GM23338 (cell line): ENCODE measurements at places on chromosomes 11 and 22. TPM values are rescaled to one million over a fixed set of nuclear protein-coding genes. Genes with fewer than 3 reads are reported as not detected.

The BDNF gene
- 4.2 and 5.2 TPM in 2 replicates for polyA plus RNA-seq

The MS4A18 gene
- not detected in 2 replicates for polyA plus RNA-seq

The ASPHD2 gene
- 6.0 and 8.3 TPM in 2 replicates for polyA plus RNA-seq

The MS4A4A gene
- not detected in 2 replicates for polyA plus RNA-seq

The CCDC116 gene
- polyA plus RNA-seq, result 0.35 TPM in 1 of 2 replicates, not detected in the other

The TMPRSS5 gene
- not detected in 2 replicates for polyA plus RNA-seq

The PATE4 gene
- polyA plus RNA-seq, result not detected in 2 replicates

The CHRM1 gene
- polyA plus RNA-seq, result 0.30 and 0.44 TPM in 2 replicates

The CRYBA4 gene
- 1.2 and 1.5 TPM in 2 replicates for polyA plus RNA-seq

The MS4A4E gene
- not detected in 2 replicates for polyA plus RNA-seq

The OR5A1 gene
- polyA plus RNA-seq, result 0.21 TPM in 1 of 2 replicates, not detected in the other

The TMEM80 gene
- polyA plus RNA-seq, result 25.1 and 25.4 TPM in 2 replicates

The PSMC3 gene
- polyA plus RNA-seq, result 173 and 190 TPM in 2 replicates

The MMP8 gene
- not detected in 2 replicates for polyA plus RNA-seq

The OR6T1 gene
- polyA plus RNA-seq, result not detected in 2 replicates

The MMP12 gene
- not detected in 2 replicates for polyA plus RNA-seq

The TMPRSS6 gene
- 0.07 and 0.13 TPM in 2 replicates for polyA plus RNA-seq

The SSRP1 gene
- polyA plus RNA-seq, result 205 and 225 TPM in 2 replicates

The PHF21B gene
- 16.5 and 20.6 TPM in 2 replicates for polyA plus RNA-seq

The PARVG gene
- 0.31 TPM in 1 of 2 replicates, not detected in the other for polyA plus RNA-seq

The KRTAP5-10 gene
- polyA plus RNA-seq, result not detected in 2 replicates

The OR5AS1 gene
- not detected in 2 replicates for polyA plus RNA-seq

The TRPC6 gene
- 0.05 and 0.21 TPM in 2 replicates for polyA plus RNA-seq

The CALCA gene
- 2.0 and 2.5 TPM in 2 replicates for polyA plus RNA-seq

The CHRNA10 gene
- 0.40 and 0.45 TPM in 2 replicates for polyA plus RNA-seq

The RASSF7 gene
- 37.6 and 39.6 TPM in 2 replicates for polyA plus RNA-seq

The LARGE2 gene
- polyA plus RNA-seq, result 89.8 and 97.8 TPM in 2 replicates

The PANX2 gene
- polyA plus RNA-seq, result 2.6 and 2.8 TPM in 2 replicates

The PLAAT2 gene
- 0.42 and 0.78 TPM in 2 replicates for polyA plus RNA-seq

The NAV2 gene
- 23.4 and 26.0 TPM in 2 replicates for polyA plus RNA-seq

The CARNS1 gene
- 0.52 and 0.63 TPM in 2 replicates for polyA plus RNA-seq

The POTEH gene
- polyA plus RNA-seq, result not detected in 2 replicates

The TRIM51 gene
- 0.14 and 0.21 TPM in 2 replicates for polyA plus RNA-seq

The SLC29A2 gene
- 26.0 TPM in 2 replicates for polyA plus RNA-seq

The SCN2B gene
- 0.09 TPM in 1 of 2 replicates, not detected in the other for polyA plus RNA-seq

The OR8G5 gene
- not detected in 2 replicates for polyA plus RNA-seq

The PTPRJ gene
- polyA plus RNA-seq, result 3.8 and 4.2 TPM in 2 replicates

The TSPAN32 gene
- polyA plus RNA-seq, result not detected in 2 replicates

The NRGN gene
- polyA plus RNA-seq, result 0.61 TPM in 2 replicates
